ENCODE measurements at places on chromosomes 12 and 14.
A peak's percentile ranks its signal among the peaks of the same experiment; 100 is the strongest.

GRCh38 chr14:21268617-21269251 lies 508 bp downstream of the HNRNPC start:
- DNase-seq: peak; percentile 59
- no peaks in the 10 kb centered on the region for H3K27me3 ChIP-seq
- H3K4me1 ChIP-seq: peaks cover 43% of the 10 kb centered on the region
- peak overlapping the region; percentile 100 for H3K4me3 ChIP-seq
- H3K27ac ChIP-seq: peak overlapping the region; percentile 100

DNA sequence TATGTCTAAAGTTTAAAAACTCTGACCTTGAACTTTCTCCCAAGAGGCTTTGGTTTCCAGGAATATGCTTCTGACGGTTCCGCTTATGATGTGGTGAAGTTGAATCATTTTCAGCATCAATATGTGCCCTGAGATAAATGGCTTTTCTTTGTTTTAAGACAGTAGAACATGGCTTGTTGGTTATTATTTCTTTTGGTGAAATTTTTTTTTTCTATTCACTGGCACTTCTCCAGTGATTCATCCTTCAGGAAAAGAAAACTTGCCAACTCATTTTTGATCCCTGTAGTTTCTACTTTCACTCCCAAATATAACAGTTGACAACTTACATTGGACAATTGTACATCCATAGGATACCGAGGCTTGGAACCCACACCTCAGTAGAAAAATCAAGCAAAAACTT lies 1301.2 kb upstream of the FLRT2 start:
- H3K4me3 ChIP-seq: no peak overlapping the region
- no peaks in the 10 kb centered on the region for H3K36me3 ChIP-seq
- no peak for DNase-seq
- no peaks in the 10 kb centered on the region for H3K27me3 ChIP-seq

GRCh38 chr14:32028599-32028998 lies 48.5 kb upstream of the ARHGAP5 start:
- no peaks in the 10 kb centered on the region for H3K36me3 ChIP-seq
- no peak overlapping the region for H3K4me3 ChIP-seq
- no peak for DNase-seq
- no peaks in the 10 kb centered on the region for H3K4me1 ChIP-seq
- peaks cover 3% of the 10 kb centered on the region for H3K27me3 ChIP-seq
- H3K27ac ChIP-seq: no peak overlapping the region

- peak overlapping the region; percentile 26 for H3K4me3 ChIP-seq
- peaks cover 30% of the 10 kb centered on the region for H3K36me3 ChIP-seq
Measured at GRCh38 chr14:69674546-69675244, 63.3 kb downstream of the SUSD6 start.

- DNase-seq: no peak
- no peak overlapping the region for H3K27ac ChIP-seq
- H3K4me1 ChIP-seq: peaks cover 18% of the 10 kb centered on the region
- no peak overlapping the region for H3K4me3 ChIP-seq
- no peaks in the 10 kb centered on the region for H3K36me3 ChIP-seq
Measured at GRCh38 chr12:53756300-53757100, 4.7 kb upstream of the CISTR start.

DNA sequence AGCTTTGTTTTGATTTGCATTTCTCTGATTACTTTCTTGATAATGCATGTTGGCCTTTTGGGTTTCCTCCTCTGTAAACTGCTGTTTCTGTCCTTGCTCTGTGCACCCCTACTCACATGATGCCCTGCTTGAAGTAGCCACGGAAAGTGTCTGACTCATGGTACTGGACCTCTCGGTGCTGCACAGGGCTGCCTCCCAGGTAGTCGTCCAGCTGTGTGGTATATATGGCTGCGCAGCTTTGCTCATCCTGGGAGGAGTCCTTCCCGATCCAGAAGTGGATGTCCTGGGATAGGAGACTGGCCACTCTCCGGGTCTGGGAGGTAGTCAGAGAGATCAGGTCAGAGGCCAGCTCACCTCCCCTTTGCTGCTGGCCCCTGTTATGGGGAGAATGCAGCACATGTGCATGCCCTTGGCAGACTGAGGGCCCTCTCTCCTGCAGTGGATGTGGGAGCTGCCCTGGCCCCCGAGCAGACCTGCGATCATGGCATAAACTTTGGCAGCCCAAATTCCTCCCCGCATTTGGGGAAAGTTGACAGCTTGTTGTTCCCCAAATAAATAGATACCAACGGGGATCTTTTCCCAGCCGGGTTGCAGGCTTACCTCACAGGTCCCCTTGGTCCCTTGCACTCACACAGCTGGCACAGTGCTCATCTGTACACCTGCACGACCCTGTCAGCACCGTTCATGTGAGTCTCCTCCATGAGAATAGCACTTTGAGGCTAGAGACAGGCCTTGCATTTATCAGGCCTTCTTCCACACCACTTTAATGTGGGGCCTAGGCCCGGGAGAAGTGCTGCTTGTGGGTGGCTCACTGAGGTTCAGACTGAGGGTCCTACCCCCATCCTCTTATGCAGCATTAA lies 5.2 kb downstream of the AVIL start:
- H3K4me3 ChIP-seq: no peak overlapping the region
- H3K27me3 ChIP-seq: no peaks in the 10 kb centered on the region
- H3K4me1 ChIP-seq: no peaks in the 10 kb centered on the region
- no peak for DNase-seq
- H3K27ac ChIP-seq: no peak overlapping the region

DNA sequence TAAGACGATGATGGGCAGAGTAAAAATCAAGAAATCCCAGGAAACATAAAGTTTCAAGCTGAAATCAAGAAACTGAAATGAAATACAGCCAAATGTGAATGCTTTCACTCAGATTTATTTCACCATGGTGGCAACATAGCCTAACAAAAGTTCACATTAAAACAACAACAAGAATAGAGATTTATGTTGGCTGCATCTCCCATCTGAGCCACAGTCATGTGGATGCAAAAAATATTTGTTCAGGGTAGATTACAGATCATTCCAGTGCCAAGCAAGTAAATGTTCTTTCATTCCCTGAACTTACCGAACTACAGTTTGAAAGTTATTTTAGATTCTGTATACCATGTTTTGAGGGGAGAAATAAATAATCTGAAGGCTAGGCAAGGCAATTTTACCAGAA lies 159.9 kb upstream of the TMTC1 start:
- DNase-seq: no peak
- no peaks in the 10 kb centered on the region for H3K36me3 ChIP-seq
- no peaks in the 10 kb centered on the region for H3K4me1 ChIP-seq
- no peak overlapping the region for H3K4me3 ChIP-seq
- H3K27me3 ChIP-seq: no peaks in the 10 kb centered on the region
- H3K27ac ChIP-seq: no peak overlapping the region

DNA sequence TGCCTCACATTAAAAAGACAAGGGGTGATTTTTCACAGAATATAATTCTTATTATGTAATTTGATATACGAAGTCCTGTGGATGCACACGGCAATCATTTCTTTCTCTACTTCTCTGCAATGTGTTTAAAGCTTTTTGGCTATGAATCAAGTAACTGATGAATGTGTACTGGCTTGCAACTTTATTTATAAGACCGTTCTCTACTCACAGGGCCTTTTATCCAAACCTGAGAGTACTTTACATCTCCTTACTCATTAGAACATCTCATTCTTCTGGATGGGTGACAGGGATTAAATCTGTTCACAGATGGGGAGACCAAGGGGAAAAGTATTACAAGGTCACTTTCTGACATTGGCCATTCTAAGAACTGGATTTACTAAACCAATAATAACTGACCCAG lies 215.8 kb upstream of the DIO2 start:
- H3K36me3 ChIP-seq: no peaks in the 10 kb centered on the region
- no peaks in the 10 kb centered on the region for H3K27me3 ChIP-seq
- no peak for DNase-seq
- no peak overlapping the region for H3K27ac ChIP-seq
- H3K4me1 ChIP-seq: no peaks in the 10 kb centered on the region

GRCh38 chr12:47367912-47368537 lies 288.3 kb upstream of the AMIGO2 start:
- H3K36me3 ChIP-seq: peaks cover 16% of the 10 kb centered on the region
- H3K27ac ChIP-seq: no peak overlapping the region
- no peak overlapping the region for H3K4me3 ChIP-seq
- H3K4me1 ChIP-seq: peaks cover 11% of the 10 kb centered on the region
- DNase-seq: no peak

- no peaks in the 10 kb centered on the region for H3K36me3 ChIP-seq
- H3K27me3 ChIP-seq: peaks cover 17% of the 10 kb centered on the region
- no peak for DNase-seq
- no peak overlapping the region for H3K27ac ChIP-seq
- H3K4me1 ChIP-seq: no peaks in the 10 kb centered on the region
Measured at GRCh38 chr14:54252072-54252730, 144.6 kb upstream of the CDKN3 start.

- peaks cover 8% of the 10 kb centered on the region for H3K27me3 ChIP-seq
- no peaks in the 10 kb centered on the region for H3K4me1 ChIP-seq
- no peaks in the 10 kb centered on the region for H3K36me3 ChIP-seq
- no peak for DNase-seq
- H3K4me3 ChIP-seq: no peak overlapping the region
- H3K27ac ChIP-seq: no peak overlapping the region
Measured at GRCh38 chr12:3557116-3557697, 66.2 kb downstream of the PRMT8 start.

GRCh38 chr12:129660946-129661345 lies 242.9 kb downstream of the TMEM132D start:
- no peak for DNase-seq
- H3K27me3 ChIP-seq: no peaks in the 10 kb centered on the region
- no peaks in the 10 kb centered on the region for H3K4me1 ChIP-seq
- no peaks in the 10 kb centered on the region for H3K36me3 ChIP-seq
- H3K27ac ChIP-seq: no peak overlapping the region

GRCh38 chr12:28578361-28578760 lies 388.1 kb downstream of the CCDC91 start:
- no peaks in the 10 kb centered on the region for H3K36me3 ChIP-seq
- DNase-seq: no peak
- no peak overlapping the region for H3K27ac ChIP-seq
- H3K4me3 ChIP-seq: no peak overlapping the region
- H3K4me1 ChIP-seq: no peaks in the 10 kb centered on the region

- H3K27me3 ChIP-seq: peaks cover 2% of the 10 kb centered on the region
- no peak overlapping the region for H3K27ac ChIP-seq
- H3K4me1 ChIP-seq: peaks cover 7% of the 10 kb centered on the region
- H3K36me3 ChIP-seq: no peaks in the 10 kb centered on the region
- no peak overlapping the region for H3K4me3 ChIP-seq
Measured at GRCh38 chr14:92719421-92719820, 29.0 kb downstream of the LGMN start.

DNA sequence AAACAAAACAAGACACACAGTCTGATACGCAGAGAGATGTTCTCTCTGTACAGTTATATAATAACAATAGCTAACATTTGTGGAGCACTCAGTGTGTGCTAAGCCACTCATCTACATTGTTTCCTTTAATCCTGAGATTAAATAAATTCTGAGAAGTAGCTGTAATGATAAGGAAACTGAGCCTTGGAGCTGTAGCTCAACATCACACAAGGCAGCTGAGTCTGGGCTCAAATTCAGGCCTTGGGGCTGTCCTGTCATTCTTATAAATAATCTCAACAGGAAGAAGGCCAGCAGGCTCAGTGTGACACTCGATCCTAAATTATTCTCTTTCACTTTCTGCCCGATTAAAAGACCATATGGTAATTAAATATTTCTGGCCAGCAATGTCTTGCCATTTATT lies 24.5 kb downstream of the CDKN1B start:
- peaks cover 54% of the 10 kb centered on the region for H3K36me3 ChIP-seq
- H3K27me3 ChIP-seq: no peaks in the 10 kb centered on the region
- H3K4me3 ChIP-seq: no peak overlapping the region
- H3K4me1 ChIP-seq: peaks cover 49% of the 10 kb centered on the region
- DNase-seq: no peak
- peak overlapping the region; percentile 61 for H3K27ac ChIP-seq

- H3K4me3 ChIP-seq: no peak overlapping the region
- H3K4me1 ChIP-seq: peaks cover 7% of the 10 kb centered on the region
- DNase-seq: no peak
- H3K27ac ChIP-seq: no peak overlapping the region
- H3K27me3 ChIP-seq: no peaks in the 10 kb centered on the region
Measured at GRCh38 chr14:71507681-71508080, 424.5 kb upstream of the RGS6 start.

DNA sequence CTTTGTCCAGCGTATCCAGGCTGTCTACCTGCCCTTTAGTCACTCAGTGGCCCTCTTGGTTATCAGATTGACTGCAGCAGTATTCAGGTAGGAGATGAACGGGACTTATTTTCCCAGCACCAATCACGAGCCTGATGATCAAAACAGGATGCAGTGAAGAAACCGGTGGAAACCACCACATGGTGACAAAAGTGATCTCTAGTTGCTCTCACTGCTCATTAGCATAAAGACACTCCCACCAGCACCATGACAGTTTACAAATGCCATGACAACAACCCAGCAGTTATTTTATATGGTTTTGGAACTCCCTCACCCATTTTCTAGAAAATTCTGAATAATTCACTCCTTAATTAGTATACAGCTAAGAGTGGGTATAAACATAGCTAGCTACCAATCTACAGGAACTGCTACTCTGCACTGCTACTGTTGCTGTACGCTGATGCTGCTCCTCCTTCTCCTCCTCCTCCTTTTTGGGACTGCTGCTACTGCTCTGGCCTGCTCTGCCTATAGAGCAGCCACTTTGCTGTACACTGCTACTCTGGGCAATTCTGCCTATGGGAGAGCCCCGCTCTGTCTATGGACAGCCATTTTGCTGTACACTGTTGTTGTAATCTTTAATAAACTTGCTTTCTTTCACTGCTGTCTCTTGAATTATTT lies 142.5 kb upstream of the SSTR1 start:
- H3K36me3 ChIP-seq: no peaks in the 10 kb centered on the region
- peak overlapping the region; percentile 12 for H3K4me3 ChIP-seq
- peak; percentile 78 for DNase-seq
- peak overlapping the region; percentile 74 for H3K27ac ChIP-seq
- no peaks in the 10 kb centered on the region for H3K27me3 ChIP-seq

- H3K27me3 ChIP-seq: no peaks in the 10 kb centered on the region
- H3K27ac ChIP-seq: no peak overlapping the region
- H3K4me3 ChIP-seq: no peak overlapping the region
Measured at GRCh38 chr12:129617849-129618248, 286.0 kb downstream of the TMEM132D start.

DNA sequence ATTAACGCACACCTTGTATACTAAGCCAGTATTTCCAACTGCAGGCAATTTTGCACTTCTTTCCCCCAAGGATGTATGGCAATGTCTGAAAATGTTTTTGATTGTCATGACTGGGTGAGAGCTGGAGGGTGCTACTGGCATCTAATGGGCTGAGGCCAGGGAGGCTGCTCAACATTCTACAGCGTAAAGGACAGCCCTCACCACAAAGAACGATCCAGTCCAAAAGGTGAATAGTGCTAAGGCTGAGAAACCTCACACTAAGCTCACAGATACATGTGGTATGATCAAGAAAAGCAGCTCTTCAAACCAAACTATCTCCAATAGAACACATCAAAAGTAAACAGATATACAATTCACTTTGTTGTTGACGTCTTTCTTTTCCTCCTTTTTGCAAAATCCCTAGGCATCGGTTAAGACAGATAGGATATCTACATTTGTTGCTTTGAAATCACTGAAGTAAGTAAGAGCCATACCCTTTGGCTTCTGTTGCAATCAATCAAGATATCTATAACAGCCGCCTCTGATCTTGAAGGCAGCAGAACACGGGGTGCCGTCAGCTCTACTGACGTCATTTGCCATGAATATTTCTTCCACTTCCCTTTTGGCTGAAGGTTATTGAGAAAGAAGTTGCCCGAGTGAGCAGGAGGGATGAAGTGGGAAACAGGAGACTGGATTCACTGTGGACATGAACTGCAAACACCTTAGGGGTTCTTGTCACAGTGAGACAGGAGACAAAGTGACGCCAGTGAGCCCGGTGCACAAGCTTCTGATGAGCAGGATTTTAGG lies 218.3 kb downstream of the FOXN3 start:
- peaks cover 24% of the 10 kb centered on the region for H3K36me3 ChIP-seq
- H3K4me1 ChIP-seq: peaks cover 28% of the 10 kb centered on the region
- no peak for DNase-seq
- no peak overlapping the region for H3K4me3 ChIP-seq
